Fibroblast of lung (primary cell): ENCODE measurements at places on chromosomes 16 and 17.

- DNase-seq: no peak
Measured at GRCh38 chr16:66525396-66526180, 24.3 kb downstream of the TK2 start.

- no peak for DNase-seq
Measured at GRCh38 chr17:46026166-46027047, 27.4 kb downstream of the STH start.

DNA sequence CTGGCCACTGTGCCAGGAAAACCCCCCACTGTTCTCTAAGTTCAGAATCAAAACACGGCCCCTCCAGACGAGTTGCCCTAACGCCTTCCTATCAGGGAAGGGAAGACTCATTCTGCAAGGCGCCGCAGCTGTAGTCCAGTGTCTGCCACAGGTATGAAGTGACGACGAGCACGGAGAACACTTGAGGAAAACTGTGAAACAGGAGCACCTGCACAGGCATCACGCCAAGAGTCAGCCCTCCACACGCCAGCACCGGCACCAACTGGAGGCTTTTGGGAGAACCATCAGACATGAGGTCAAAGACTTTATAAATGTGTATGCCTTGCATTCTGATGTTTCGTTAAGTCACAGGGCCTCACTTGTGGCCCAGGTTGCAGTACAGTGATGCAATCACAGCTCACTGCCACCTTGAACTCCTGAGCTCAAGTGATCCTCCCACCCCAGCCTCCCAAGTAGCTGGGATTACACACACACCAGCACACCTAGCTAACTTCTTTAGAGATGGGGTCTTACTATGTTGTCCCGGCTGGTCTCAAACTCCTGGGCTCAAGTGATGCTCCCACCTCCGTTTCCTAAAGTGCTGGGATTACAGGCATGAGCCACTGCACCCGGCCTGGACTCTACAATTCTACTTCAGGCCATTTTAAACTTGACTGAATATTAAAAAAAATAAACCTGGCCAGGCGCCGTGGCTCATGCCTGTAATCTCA, 22.9 kb downstream of the KLHDC4 start:
- DNase-seq: no peak

DNA sequence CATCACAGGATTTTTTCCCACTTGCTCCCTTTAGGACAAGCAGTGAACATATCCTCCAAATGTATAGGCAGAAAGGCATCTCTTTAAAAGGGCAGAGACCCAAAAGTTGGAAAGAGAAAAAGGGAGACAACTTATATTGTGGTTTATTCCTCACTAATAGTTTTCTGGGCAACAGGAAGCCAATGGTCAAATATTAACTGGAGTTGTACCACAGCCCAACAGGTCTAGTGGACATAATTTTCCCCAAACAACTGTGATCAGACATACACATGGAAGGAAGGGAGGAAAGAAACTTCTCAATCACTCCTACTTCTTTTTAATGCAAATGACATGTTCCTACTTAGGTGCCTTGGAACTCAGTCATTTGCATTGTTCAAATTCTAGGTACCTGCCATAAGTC, 78.4 kb downstream of the SOX9 start:
- DNase-seq: no peak

- DNase-seq: no peak
Measured at GRCh38 chr16:79062336-79062735, 538.2 kb downstream of the MAF start.

GRCh38 chr17:47896672-47897490, 845 bp downstream of the SP2 start:
- DNase-seq: peak; percentile 8

- peak; percentile 29 for DNase-seq
Measured at GRCh38 chr16:50326835-50327465, 41.8 kb downstream of the BRD7 start.

GRCh38 chr16:68848786-68849185, 5.5 kb downstream of the TANGO6 start:
- DNase-seq: no peak

DNA sequence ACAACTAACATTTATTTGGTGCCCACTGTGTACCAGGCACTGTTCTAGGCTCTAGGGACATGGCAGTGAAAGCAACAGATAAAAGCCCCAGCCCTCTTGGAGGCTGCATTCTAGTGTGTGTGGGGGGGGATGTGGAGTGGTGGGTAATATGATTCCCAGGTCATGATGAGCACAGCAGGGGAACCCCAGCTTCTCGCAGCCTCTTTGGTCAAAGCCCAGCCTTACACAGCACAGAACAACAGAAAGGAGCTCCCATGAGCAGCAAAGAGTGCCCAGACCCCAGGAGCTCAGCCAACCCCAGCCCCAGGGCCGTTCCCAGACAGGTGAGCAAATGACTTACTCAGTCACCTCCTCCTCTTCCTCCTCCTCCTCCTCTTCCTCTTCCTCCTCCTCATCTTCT, 21.9 kb downstream of the CNGB1 start:
- DNase-seq: no peak
